ENCODE measurements at places on chromosomes 7 and 10.

DNA sequence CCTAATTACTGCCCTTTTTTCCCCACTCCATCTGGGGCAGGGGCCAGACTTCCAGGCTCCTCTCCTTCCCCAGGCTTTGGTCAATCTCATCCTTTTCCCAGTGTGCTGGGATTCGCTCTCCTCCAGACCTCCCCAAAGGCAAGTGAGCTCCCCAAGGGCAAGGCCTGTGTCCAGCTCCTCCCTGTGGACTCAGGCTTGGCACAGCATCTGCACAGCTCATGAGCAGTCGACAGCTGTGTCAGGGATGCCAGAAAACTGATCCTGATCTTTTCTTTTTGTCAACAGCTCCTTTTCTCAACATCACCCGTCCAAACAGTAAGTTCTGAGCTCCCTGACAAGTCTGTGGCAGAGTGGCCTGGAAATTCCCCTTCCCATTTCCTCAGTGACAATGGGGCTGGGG, 67.1 kb downstream of the C10orf120 start:
- no peak for DNase-seq

GRCh38 chr10:117454502-117454901, 79.3 kb upstream of the PDZD8 start:
- no peak for DNase-seq

DNA sequence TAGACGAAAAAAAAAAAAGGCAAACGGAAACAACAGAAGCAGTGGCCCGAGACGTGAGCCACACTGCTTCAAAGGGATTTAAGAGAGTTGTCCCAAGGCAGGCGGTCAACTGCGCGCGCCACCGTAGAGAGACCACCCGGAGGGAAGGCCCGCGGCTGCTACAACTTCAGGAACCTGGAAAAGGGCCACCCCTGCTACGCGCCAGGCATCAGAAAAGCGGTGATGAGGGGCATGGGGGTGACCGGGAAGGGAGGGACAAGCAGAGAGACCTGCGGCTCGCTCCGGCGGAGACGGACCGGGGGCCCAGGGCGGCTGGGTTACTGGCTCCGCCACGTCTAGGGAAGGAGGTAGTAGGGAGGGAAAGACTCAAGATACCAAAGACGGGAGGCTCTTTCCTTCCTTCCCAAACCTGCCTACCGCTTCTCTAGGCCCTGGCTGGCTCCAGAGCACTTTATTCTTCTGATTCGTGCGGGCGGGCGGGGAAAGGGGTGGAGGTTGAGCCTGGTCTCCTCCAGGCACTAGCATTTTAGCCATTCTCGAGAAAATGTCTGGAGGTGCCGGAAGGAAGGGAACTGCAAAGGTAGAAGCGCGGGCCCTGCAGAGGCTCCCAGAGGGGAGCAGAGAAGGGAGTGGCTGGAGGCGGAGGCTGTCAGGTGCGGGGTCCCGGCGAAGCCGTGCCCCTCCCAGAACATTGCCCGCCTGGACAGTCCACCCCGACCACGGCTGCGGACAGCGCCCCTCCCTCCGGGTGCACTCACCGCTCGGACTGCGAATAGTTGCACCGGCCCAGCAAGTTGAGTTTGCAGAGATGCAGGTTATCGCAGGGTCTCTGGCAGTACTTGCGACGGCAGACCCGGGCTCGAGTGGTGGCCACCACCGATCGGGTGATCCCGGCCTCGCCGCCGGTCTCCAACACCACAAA, 993 bp downstream of the ZC3HAV1 start:
- peak; percentile 28 for DNase-seq

GRCh38 chr10:70684374-70684773, 12.1 kb downstream of the ADAMTS14 start:
- no peak for DNase-seq

GRCh38 chr7:135486261-135486920, 23.5 kb downstream of the CNOT4 start:
- peak; percentile 16 for DNase-seq

GRCh38 chr10:19111501-19112267, 63.1 kb downstream of the MALRD1 start:
- no peak for DNase-seq

DNA sequence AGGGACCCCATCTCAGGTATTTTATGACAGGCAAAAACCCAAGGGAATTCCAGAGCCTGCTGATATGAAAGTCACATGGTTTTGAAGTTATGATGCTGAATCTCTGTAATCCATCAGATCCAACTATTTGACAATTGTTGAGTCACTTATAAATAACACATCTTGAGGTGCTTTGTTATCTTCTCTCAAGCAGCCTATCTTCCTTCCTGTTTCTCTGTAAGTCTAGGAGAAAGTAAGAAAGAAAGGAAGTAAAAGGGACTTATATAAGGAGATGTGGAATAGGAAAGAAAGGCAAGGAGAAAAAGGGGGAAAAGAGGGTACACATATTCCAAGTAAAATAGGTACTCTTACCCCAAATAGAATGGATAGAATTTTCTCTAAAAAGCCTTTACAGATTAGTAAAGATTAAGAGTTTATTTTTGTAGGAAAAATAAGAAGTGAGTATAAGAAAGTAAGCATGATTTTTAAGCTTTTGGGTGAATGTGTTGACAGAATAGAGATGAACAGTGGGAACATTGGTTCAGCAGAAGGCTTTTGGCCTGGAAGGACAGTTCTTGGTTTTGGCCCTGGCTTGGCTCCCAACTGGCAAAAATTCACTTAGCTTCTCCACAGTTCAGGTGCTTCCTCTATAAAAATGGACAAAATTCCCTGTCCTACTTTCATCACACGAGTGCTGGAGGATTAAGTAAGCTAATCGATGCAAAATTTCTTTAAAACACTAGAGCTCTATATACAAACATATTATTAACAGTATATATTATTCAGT, 39.6 kb upstream of the ANK3 start:
- DNase-seq: no peak

DNA sequence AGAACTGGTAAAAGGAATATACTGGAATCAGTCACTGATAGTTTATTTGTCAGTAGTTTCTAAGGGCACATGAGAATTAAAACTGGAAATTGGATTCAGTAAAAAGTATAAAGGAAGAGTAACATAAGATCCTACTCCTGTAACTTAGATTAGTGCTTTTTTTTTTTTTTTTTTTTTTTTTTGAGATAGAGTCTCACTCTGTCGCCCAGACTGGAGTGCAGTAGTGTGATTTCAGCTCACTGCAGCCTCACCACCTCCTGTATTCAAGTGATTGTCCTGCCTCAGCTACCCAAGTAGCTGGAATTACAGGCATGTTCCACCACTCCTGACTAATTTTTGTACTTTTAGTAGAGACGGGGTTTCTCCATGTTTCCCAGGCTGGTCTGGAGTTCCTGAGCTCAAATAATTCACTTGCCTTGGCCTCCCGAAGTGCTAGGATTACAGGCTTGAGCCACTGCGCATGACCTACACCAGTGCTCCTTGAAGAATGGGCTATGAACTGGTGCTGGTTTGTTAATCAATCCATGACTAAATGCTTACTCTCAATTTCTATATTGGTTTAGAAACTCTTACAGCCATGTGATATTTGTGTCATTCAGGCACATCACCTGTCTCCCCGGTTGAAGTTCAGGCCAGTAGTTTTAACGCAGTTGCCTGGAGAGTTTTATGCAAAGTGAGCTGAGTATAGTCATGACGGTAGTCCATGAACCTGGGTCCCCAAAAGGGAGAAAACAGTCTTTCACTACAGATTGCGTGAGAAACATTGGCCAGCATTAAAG, 65.0 kb downstream of the ZEB1 start:
- no peak for DNase-seq

GRCh38 chr7:132275416-132276233, 300.6 kb downstream of the PLXNA4 start:
- no peak for DNase-seq

DNA sequence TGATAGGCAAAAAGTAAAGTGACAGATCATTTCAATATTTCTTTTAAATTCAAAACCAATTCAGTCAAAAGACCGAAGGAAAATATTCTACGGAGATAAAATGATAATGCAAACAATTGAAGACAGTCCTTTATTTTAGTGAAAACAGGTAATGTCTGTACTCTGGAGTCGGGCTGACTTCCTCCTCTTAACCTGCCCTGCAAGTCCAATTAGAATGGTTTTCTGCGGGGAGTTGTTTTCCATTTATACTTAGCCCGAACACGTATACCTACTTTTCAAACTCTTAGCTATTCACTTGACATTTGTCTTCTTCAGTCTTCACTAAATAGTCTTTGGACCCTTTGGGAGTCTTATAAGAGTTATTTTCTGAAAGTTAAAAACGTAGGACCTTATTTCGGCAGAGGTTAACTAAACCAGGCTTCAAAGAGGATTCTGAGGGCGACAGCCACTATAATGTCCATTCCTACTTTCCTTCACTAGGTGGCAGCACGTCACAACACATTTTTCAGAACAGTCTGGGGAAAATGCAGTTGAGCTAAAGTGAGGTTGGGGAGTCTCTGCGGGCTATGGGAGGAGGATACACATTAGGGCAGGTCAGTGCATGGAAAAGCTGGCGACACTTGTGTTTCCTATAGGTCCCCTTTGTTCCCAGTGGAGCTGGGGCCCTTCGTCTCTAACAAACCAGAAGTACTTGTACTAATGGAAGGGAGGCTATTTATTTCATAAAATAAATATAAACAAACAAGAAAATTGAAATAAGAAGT, 472.0 kb downstream of the KCNMA1 start:
- DNase-seq: peak; percentile 77

DNA sequence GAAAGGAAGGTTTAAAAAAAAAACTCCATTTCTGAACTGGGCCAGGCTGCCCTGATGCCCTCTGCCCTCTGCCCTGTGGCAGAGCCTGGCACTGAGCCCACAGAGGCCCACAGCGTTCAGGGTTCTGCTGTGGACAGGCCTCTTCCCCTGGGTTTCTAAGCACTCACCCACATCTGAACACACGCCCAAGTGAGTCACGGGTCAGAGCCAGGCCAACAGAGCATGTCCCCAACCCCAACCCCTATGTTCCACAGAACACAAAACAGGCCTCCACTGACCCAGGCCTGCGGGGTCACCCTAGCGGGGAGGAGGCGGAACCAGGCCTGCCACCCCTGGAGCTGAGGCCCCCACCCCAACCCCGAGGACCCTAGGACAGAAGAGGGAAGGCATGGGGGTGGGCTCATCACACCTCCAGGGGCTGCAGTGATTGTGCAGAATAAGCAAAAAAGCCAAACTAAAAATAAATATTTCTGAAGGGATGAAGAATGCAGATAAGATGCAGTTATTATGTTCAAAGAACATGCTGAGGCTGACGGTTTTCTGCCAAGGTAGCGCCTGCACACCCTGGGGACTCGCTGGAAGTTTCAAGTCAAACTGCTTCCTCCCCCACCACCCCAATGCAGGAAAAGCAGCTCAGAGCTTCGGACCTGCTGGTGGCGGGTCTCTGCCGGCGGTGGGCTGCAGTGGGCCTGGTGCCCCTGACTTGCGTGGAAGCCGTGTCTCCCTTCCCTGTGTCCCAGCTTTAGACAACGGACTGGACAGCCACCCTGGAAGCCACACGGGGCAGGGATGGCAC, 5.4 kb downstream of the WDR86 start:
- DNase-seq: peak; percentile 27

GRCh38 chr7:130938661-130939060, 204.7 kb upstream of the KLF14 start:
- DNase-seq: peak; percentile 33

GRCh38 chr10:60312818-60313588, 76.7 kb downstream of the ANK3 start:
- peak; percentile 66 for DNase-seq

GRCh38 chr7:1806354-1806753, 136.3 kb downstream of the ELFN1 start:
- DNase-seq: no peak

DNA sequence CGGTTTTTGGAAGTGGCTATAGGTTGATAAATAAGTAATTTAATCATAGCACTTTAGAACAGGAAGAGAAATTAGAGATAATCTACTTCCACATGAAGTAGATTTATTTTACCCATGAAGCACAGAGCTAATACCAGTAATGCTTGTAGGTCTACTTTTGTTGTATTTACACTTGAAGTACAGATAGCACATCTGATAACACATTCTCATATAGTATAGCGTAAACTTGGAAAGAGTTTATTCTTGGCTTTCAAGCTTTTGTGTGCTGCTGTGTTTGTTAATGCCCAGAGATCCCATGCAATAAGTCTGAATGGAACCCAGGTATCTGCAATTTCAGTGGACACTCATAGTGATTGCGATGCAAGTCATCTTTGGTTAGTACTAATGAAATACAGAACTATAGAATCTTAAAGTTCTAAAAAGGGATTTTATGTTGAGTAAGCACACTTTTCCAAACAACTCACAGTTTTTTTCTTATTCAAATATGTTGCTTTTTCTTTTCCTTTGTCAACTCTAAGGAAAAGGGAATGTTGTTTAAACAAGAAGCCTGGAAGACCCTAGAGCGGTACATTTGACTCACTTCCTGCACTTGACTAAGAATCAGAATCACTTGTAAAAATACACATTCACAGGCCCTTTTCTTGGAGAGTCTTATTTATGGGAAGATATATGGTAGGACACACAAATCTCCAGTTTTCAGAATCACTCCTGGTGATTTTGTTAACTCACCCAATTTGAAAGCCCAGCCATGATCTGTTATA, 105.8 kb downstream of the GNAI1 start:
- peak; percentile 52 for DNase-seq

DNA sequence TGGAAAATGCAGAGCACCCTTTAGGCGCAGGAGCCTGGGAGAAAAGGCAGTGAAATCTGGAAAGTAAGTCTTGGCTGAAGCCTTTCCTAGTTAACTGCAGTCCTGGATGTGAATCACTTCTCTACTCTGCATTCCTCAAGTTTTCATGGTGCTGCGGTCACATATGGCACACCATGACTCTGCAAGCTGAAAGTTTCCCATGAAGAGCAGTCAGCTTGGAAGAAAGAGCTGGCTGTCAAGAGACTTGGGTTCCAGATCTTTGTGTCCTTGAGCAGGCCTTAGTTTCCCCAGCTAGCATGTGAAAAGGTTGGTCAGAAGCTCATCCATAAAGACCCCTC, 548.3 kb downstream of the SORCS3 start:
- peak; percentile 68 for DNase-seq

GRCh38 chr7:102813191-102814024, 64.6 kb downstream of the FAM185A start:
- no peak for DNase-seq

DNA sequence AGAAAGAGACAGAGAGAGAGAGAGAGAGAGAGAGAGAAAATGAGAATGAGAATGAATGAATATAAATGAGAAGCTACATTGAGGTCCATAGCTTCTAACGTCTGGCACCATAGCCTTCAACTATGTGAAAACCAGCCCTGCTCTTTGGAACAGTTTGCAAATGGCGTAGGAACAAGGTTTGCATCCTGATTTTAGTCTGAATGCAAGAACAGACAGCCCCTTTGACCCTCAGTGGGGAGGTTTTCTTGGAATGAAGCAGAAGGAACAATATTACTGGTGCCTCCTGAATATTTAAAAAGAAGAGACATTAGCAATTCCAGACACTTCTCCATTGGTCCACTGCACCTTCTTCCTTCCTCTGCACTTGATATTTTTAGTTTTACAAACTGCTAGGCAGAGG, 23.0 kb downstream of the LHPP start:
- DNase-seq: no peak

GRCh38 chr7:55124989-55125875, 106.4 kb downstream of the EGFR start:
- DNase-seq: peak; percentile 29

All from astrocyte of the spinal cord (primary cell).